ENCODE measurements at places on chromosomes 1 and 21.

GRCh38 chr1:210523830-210524229, 195.1 kb downstream of the HHAT start:
- DNase-seq = no peak

DNA sequence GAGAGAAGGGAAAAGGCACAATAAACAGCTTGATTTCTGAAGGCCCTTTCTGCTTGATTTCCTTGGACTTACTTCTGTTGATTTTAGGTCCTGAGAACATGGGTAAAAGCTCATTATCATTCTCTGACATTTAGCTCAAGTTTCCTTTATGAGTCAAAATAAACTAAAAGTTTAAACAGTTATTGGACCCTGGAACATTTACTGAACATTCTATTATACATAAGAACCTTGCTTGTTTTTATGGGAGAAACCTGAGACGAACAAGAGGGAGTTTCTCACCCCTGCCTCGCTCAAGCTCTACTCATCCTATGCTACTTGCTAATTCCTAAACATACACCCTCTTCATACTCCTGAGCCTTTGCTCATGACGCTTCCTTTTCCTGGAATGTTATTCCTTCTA, 538.3 kb upstream of the PKN2 start:
- no peak for DNase-seq

DNA sequence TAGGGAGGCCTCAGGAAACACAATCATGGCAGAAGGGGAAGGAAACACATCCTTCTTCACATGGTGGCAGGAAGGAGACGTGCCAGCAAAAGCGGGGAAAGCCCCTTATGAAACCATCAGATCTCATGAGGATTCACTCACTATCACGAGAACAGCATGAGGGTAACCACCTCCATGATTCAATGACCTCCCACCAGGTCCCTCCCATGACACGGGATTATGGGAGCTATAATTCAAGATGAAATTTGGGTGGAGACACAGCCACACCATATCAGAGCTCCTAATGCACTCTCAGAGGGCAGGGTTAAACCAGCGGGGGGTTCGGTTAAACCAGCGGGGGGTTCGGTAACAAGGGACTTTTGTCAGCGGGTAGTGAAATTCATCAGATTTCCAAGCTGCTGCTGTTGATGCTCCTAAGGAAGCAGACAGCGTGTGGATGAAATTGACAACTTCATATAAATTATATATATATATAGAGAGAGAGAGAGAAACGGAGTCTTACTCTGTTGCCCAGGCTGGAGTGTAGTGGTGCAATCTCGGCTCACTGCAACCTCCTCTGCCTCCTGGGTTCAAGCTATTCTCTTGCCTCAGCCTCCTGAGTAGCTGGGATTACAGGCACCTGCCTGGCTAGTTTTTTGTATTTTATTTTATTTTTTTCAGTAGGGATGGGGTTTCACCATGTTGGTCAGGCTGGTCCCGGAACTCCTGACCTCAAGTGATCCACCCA, 4.2 kb downstream of the CSTB start:
- DNase-seq = no peak

- DNase-seq = no peak
Observed at GRCh38 chr1:71166178-71167173, 85.6 kb upstream of the ZRANB2 start.

DNA sequence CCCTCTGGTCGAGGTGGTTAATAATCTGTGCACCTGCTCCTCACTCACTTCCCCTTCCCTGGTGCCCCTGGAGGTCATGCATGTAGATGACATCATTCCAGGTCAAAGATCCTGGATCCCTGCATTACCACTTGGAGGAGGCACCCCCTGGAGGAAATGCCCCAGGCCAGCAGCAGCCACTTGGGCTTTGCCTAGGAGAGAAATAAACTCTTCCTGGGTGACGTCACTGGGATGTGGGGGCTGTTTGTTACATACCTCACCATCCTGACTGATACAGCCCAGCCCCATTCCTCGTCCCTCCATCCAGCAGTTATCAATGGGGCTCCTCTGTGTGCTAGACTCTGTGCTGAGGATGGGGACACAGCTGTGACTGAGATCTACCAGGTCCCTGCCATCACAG, 433.6 kb downstream of the PTPRU start:
- DNase-seq = no peak

GRCh38 chr1:76759950-76760349, 107.3 kb upstream of the ST6GALNAC5 start:
- no peak for DNase-seq

- no peak for DNase-seq
Observed at GRCh38 chr1:111542187-111542586, 38.8 kb upstream of the ADORA3 start.

- no peak for DNase-seq
Observed at GRCh38 chr21:21662776-21663175, 664.6 kb downstream of the NCAM2 start.

- no peak for DNase-seq
Observed at GRCh38 chr1:8076176-8076575, 50.1 kb upstream of the ERRFI1 start.

- no peak for DNase-seq
Observed at GRCh38 chr1:111147948-111148347, 7.9 kb downstream of the CEPT1 start.

- no peak for DNase-seq
Observed at GRCh38 chr1:27522432-27523336, 32.7 kb upstream of the WASF2 start.

- peak; percentile 78 for DNase-seq
Observed at GRCh38 chr1:37056325-37056724, 22.0 kb upstream of the GRIK3 start.

DNA sequence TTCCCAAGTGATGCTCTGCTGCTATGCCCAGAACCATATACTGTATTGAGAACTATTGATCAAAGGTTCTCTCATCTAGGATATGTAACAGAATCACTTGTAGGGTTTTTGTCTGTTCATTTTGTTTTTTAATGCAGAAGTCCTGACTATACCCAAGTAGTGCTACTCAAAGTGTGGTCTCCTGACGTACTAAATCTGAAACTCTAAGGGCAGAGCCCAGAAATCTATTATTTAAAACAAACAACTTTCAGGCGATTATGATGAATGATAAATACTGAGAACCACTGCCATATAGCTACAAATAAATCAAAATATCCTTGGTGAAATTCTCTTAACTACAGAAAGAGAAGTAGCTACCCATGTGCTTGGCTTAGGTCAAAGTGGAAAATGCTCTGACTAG, 10.1 kb downstream of the ZZZ3 start:
- no peak for DNase-seq

- DNase-seq = no peak
Observed at GRCh38 chr1:221993444-221993948, 251.6 kb upstream of the DUSP10 start.

DNA sequence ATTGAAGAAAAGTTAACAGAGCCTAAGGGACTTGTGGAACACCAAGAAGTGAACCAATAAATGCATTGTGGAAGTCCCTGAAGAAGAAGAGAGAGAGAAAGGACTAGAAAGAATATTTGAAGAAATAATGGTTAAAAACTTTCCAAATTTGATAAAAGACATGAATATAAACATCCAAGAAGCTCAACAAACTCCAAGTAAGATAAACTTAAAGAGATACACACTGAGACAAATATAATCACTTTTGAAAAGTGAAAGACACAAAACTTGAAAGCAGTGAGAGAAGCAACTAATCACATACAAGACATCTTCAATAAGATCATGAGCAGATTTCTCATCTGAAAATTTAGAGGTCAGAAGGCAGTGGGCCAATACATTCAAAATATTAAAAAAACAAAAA, 91.2 kb downstream of the MPZL1 start:
- DNase-seq = no peak

- DNase-seq = no peak
Observed at GRCh38 chr1:210291786-210292230, 36.9 kb upstream of the HHAT start.

DNA sequence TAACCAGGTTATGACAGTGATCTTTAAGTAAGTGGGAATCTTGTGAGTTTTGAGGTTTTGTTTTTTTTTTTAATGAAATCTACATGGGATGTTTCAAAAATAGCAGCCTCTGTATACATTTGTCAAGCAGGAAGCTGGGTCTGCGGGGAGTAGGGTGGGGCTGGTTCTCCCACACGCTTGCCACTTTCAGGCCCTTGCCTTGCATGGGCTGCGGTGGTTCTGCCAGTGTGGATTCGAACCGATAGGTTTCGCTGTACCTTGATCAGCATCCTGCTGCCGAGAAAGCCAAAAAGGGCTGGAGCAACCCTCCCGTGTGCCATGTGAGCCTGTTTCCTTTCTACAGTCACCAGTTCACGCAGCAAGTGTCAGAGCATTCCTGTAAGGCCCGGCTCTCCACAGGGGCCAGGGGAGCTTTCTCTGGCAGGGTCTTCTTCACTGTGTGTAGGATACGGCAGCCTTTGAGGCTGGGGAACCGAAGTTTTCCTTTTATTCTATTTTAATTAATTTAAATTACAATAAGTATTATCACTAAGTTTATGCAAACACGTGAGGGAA, 79.2 kb upstream of the SAMD11 start:
- no peak for DNase-seq

GRCh38 chr1:108027389-108027788, 62.4 kb upstream of the VAV3 start:
- DNase-seq = no peak

- DNase-seq = no peak
Observed at GRCh38 chr1:196309386-196309785, 298.9 kb downstream of the KCNT2 start.

DNA sequence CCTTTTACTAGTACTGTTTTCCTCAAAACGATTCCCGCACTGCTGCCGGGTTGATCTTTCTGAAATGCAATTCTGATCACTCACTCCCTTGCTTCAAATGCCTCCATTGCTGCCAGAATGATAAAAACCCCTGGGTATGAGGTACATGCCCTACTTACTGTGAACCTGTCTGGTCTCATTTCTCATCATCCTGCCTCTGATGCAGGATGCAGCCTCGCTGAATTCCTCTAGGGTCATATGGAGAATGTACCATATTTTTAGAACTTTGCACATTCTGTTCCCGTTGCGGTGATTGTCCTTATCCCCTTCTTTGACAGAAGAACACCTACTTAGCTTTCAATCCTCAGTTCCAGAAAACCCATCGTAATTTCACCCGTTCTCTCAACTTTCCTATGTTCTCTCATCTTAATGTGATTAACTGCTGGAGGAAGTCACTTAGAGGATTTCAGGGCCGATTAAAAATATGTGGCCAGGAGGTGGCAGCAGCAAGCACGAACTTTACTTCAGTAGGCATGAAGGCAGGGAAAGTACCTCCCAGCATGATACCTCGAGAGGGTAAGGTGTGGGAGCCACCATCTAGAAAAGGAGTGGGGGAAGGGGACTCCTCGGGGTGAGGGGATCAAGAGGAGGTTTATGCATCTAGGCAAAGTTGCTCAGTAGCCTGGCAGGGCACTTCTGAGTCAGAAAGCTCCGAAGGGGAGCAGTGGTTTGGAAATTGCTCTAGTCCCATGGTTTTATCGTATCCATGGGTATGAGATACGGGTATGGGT, 361.5 kb upstream of the ZP4 start:
- DNase-seq = peak; percentile 79

- no peak for DNase-seq
Observed at GRCh38 chr1:50700621-50701020, 259.4 kb downstream of the FAF1 start.

GRCh38 chr1:2145946-2146835, 48.4 kb downstream of the FAAP20 start:
- DNase-seq = no peak

GRCh38 chr1:24186993-24187790, at the start of gene IFNLR1:
Gene IFNLR1 (minus strand): TSS chr1:24187289. CDS start chr1:24187248, 41 bp downstream.
- DNase-seq = no peak

- DNase-seq = no peak
Observed at GRCh38 chr1:37391211-37392011, 83.0 kb upstream of the ZC3H12A start.

DNA sequence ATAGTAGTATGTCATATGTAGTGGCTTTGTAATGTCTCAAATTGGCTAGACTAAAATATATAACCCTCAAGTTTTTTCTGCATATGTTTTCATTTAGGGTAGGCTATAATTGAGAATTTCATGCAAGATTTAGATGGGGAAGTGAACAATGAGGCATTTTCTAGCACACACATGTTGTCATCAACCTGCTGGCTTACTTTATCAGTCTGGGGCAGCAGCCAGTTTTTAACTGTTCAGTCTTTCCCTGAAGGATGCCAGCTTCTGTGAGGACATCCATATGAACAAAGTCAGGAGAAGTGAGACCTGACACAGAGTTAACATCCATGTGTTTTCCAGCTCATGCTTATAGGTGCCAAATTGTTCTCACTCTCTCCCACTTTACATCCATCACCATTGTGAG, 74.7 kb upstream of the OLFM3 start:
- DNase-seq = no peak

DNA sequence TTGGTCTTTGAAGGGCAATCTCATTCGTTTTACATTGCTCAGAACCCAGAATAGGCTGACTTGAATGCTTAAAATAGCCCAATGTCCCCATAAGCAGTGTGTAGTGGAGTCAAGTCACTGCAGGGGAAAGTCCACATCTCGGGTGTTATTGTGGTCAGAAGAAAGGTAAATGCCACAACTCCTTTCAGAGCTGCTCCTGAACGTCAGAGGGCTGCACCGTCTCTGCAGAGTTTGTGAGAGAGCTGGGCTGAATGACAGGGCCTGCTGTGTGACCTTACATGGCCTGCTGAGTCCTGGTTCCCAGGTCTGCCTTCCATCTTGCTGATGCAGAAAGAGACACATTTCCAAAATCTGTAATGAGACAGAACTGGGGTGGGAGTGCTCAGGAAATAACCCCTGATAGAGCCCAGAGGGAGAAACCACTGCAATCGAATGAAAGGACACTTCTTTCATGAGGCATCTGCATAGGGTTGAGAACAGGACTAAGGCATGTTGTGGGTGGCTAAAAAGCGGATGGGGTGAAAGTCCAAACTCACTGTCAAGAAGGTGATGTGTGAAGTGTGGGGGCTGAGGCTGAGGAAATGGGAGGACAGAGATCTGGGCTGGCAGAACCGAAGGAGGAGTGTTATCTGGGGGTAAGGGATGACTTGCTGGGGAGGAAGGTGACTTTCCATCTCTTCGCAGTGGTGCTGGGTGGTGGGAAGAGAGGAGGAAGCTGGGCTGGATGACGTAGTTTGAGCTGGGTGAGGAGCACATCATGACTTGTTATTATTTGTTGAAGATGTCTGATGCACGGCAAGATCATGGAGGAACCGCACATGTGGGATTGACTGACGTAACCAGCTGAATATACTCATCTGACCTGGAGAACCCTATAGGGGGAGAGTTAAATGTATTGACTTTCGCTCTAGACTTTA, 33.7 kb downstream of the XCL2 start:
- DNase-seq = no peak

DNA sequence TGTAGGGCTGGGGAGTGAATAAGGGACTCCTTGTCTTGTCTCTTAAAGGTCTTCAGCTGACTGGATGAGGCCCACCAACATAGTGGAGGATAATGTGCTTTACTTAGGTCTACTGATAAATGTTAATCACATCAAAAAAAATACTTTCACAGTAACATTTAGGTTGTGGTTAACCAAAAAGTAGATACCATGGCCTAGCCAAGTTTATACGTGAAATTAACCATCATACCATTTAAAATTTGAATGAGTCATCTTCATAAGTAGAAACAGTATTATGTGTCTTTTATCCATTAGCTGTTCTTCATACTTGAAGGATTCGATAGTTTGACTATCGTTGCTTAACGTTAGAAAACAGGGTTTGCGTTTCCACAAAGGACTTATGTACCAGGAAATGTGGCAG, 80.9 kb downstream of the MTR start:
- DNase-seq = no peak

Data from posterior cingulate gyrus (tissue), 11 donors.